ENCODE measurements at places on chromosomes 16 and 17.

- DNase-seq, result no peak
Observed at GRCh38 chr16:50207652-50208051, 54.5 kb downstream of the TENT4B start.

- no peak for DNase-seq
Observed at GRCh38 chr16:85568519-85568918, 44.6 kb upstream of the GSE1 start.

DNA sequence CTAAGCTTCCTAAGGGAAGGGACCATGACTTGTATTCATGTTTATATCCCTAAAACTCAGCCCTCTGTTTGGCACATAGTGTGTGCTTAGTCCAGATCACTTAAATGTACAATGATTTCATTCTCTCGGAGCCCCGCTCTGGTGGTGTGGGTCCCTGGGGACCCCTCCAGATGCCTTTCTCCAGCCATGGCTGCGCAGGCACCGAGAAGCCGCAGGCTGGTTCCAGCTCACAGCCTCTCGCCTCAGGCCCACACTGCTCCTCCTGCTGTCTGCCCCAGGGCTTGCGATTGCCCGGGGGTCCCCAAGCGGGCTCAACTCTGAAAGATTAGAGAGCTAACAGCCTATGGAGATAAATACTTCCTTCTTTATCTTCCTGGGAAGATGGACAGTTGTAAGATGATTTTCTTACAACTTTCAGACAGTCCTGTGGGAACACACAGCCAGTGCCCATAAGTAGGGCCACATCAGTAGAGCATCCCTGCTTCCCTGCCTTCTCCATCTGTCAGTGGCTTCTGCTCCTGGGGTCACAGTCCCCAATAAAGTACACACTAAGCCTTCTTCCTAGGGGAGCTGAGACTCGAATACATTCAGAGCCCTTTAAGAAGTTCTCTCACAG lies 66.2 kb downstream of the CENPV start:
- no peak for DNase-seq

- DNase-seq, result no peak
Observed at GRCh38 chr17:48471817-48472410, 41.9 kb upstream of the SKAP1 start.

Measured in NCI-H1436 (cell line).